Activated CD8-positive, alpha-beta memory T cell treated with anti-CD3 and anti-CD28 coated beads, Interleukin-2, amount 50 U/mL, for 48 hours (primary cell): ENCODE measurements at places on chromosomes 1 and 21.

GRCh38 chr1:169090308-169090899 is 16.1 kb upstream of the ATP1B1 start:
- DNase-seq = no peak

- DNase-seq = no peak
Observed at GRCh38 chr1:231774719-231775335, 148.2 kb downstream of the DISC1 start.

DNA sequence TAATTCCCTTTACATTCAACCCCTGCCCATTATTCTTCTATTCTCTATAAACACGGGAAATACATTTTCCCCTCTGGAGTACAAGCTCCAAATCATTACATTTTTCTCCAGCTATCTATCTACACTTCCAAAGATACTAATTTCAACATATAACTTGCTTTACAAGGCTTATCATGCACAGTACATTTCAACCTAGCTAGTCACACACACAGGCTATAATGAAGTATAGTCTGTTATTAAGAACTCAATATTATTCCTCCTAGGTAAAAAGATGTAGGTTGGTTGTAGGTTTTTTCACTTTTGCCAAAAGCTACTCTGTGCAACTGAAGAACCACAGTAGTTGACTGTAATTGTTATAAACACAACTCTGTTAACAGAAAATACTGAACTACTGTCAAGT is 8.1 kb downstream of the ZNF281 start:
- no peak for DNase-seq

DNA sequence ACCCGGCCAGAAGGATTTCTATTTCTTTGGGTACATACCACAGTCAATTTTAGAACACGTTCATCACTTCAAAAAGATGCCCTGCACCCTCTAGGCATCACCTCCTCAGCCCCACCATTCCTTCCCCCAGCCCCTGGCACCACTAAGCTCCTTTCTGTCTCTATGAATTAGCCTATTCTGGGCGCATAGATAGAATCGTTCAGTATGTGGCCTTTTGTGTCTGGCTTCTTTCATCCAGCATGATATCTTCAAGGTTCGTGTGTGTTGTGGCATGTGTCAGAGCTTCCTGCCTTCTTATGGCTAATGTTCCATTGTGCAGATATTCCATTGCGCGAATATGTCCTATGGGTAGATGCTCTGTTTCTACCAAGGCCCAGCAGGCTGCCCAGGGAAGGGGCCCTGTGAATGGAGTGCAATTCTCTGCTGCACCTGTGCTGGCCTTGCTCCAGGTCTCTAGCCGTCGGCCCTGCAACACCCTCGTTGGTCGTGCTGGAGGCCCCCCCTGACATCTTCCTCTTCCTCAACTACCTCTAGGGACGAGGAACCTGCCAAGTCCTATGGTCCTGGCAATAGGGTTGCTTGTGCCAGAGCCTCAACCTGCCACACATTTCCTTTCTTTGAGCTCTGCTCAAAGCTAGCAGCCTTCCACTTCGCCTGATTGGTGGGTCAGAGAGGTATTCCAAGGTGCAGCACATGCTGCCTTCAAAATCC is 113.5 kb downstream of the RIPK4 start:
- no peak for DNase-seq

GRCh38 chr1:152982076-152982475 is 1.8 kb upstream of the SPRR1A start:
- no peak for DNase-seq

- no peak for DNase-seq
Observed at GRCh38 chr1:234014208-234014607, 109.7 kb downstream of the SLC35F3 start.

DNA sequence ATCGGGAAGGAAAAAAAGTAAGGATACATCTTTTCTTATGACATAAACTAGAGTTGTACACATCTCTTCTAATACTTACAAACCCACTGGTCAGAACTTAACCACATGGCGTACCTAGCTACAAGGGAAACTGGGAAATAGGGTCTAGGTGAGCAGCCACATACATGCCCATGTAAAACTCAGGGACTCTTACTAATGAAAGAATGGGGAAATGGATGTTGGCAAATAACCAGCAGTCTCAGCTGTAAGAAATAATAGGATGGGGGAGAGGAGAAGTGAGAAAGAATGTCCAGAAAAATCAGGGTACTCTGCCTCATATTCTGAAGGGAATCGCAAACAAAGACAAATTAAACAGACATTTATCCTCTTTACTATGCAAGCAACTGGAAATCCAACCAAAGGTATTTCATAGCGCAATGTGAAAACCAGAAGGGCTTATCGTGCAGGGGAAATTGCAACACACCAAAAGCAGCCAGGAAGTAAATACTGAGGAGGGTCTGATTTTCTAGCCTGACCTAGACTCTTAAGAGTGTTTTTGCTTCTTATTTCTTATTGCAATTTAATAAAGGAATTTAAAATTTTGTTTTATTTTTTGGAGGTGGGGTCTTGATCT is 17.5 kb downstream of the GTF2B start:
- no peak for DNase-seq

DNA sequence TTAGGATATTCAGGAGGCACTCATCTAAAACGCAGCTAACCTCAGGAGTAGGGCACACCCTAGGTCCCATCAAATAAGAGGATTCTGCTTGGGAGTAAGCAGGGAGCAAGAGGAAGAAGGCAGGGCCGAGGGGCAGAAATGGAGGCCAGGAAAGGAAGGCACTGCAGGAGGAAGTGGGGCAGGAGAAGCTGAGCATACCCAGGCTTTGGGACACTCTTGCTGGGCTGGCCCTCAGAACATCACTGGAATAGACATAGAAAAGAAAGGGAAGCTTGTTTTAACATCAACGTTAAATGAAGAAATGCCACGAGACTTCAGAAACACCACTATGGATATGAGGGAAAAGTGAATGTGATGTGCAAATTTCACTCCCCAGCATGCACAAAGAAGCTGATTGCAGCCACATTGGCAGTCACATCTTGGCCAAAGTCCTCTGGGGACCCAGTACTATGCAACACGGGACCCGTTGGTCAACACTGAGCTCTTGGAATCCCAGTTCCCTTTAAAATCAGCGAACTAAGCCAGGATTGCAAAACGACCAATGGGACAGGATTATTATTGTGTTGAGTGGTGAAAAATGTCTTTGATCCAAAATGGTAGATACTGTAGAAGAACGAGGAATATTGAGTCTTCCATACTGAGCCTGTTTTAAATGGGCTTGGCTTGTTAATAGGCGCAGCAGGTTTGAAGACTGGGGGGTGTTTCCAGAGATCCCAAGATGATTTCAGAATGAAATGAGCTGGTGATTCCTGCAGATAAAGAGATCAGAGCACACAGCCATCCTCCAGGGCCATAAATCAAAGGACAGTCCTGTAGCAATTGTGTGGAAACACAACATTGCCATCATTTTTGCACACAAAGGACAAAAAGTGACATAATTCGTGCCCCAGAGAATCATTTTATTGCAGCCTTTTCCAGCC is 152.4 kb downstream of the TOMM20 start:
- DNase-seq = no peak

- DNase-seq = peak; percentile 33
Observed at GRCh38 chr1:41589395-41589794, 104.9 kb upstream of the EDN2 start.

- DNase-seq = no peak
Observed at GRCh38 chr1:21518774-21519455, 9.7 kb downstream of the ALPL start.

DNA sequence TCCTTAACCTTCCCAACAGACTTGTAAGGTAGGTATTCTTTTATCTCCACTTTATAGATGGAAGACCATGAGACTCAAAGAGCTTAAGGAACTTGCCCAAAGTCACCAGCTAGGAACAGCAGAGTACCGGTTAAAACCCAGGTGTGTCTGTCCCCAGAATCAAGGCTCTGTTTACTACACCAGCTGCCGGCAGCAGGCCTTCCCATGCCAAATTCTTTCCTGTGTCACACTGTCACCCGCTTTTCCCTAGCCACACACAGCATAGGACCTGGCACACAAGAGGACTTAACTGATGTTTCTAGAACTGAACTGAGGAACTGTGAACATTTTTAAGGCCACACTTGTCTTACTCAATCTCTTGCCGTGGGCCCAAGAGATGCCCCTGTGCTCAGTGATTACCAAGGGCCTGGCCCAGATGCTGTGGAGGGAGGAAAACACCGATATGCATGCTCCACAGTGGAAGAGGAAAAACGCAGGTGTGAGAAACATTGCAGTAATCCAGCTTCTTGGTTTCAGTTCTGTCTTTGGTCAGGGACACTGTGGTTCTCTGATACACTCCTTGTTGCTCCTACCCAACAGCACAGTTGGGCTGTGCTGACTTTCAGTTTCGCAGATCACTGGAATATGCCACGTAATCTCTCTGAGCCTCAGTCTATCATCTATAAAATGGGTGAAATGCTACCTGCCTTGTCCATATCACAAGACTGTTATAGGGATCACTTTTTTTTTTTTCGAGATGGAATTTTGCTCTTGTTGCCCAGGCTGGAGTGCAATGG is 13.9 kb upstream of the LY9 start:
- no peak for DNase-seq

DNA sequence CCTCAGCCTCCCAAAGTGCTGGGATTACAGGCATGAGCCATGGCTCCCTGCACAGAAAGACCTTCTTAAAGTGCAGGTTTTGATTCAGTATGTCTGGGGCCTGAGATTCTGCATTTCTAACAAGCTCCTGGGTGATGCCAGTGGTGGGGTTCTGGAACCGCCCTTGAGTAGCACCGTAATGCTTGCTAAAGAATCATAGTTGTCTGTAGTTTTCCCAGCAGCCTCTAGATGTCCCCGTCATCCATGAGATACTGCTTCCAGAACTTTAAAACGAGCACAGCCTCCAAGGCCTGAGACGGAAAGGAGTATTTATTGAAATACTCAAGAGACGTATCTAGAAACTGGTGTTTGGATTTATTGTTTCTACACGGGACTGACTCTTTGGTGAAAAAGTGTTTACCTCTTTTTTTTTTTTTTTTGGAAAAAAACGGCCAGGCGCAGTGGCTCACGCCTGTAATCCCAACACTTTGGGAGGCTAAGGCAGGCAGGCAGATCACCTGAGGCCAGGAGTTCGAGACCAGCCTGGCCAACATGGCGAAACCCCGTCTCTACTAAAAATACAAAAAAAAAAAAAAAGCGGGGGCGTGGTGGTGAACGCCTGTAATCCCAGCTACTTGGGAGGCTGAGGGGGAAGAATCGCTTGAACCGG is 2.6 kb upstream of the TOR3A start:
- no peak for DNase-seq

DNA sequence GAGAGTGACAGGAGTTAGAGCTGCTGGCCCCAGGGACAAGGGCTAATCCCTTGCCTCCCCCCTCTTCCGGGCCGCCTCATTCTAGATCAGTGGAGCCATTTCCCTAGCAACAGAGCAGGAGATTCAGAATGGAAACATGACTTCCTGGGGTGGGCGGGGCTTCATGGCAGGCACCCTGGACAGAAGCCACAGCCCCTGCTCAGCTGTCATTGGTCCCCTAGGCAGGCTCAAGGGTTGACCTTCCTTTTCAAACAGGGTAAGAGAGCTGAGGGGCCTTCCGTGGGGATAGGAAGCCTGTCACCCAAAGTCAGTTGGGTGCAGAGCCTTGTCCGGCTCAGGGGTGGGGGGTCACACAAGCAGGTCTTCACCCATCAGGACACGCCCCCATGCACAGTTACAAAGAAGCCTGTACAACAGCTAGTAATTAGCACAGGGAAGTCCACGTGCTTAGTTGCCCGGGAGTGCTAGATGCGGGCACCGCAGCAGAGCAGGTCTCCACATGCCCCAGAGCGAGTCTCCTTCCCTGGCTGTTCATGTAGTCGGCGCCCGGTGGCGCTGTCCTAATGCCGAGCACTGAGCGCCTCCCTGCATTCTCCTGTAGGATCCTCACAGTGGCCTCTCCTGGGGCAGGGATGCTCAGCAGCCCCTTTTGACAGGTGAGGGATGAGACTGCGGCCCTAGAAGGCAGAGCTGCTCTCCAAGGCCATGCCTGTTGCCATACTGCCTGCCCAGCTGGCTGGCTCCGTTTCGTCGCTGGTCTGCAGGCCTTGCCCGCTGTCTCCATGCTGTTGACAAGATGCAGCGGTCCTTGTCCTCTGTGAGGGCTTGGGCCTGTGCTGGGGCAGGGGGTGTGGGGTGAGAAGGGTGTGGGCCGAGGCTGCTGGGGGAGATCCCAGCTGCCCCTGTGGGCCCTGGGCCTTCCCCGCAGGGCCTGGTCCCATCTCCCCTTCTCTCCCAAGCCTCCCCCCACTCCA is 5.1 kb downstream of the TMEM201 start:
- DNase-seq = no peak
